Right hindlimb (tissue), 1 donor: ENCODE measurements at places on chromosomes 5 and 9.
A peak's percentile ranks its signal among the peaks of the same experiment; 100 is the strongest.

DNA sequence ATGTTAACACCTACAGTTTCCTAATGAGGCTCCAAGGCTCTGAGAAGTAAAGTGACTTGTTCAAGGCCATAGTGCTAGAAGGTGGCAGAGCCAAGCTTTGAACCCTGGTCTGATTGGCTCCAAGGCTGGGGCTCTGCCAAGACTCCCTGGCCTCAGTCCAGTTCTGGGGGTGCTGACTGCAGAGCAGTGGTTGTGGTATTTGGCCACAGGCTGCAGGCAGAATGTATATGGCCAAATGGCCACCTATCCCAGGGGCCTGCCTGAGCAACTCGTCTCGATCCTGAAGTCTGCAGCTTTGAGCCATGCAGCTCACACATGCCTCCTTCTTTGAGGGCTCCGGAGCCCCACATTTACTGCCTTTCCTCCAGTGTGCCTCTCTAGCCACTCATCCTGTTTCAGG, 9.7 kb upstream of the NEK6 start:
- no peak for DNase-seq

- DNase-seq = no peak
Observed at GRCh38 chr9:80233906-80234305, 662.1 kb downstream of the TLE4 start.

- DNase-seq = no peak
Observed at GRCh38 chr5:146891511-146891910, 13.0 kb upstream of the PPP2R2B start.

DNA sequence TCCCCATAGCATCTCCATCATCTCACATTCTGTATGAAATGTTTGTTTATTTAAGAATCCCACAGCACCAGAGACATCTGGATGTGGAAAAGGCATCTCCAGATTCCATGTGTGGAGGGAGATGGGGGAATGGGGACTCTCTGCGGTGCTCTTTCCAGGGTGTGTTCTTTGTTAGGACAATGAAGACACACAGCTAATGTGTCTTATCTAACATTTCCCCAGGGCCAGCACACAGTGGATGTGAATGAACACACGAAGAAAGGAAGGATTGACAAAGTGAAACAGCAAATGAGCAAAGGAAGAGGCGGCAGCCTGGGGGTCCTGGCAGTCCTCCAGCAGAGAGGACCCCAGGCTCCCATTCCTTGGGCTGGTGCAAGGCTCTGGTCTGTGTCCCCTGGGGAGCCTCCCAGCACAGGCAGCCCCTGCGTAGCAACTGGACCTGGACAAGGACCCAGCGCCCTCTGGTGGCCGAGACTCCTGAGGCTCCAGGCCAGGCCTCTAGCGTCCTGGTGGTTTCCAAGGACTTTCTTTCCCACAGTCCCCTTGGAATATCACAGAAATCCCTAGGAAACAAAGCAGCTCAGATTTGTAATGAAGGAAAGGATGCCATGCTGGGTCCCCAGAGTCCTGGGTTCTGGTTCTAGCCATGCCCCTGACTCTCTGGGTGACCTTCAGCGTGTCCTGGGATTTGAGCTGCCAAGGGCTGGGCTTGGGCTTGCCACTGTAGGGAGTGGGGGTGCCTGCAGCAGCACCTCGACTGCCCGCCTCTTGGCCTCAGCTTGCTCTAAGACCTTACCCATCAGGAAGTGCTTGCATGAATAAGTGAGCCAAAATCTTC, 3.5 kb upstream of the PDLIM7 start:
- peak; percentile 88 for DNase-seq

DNA sequence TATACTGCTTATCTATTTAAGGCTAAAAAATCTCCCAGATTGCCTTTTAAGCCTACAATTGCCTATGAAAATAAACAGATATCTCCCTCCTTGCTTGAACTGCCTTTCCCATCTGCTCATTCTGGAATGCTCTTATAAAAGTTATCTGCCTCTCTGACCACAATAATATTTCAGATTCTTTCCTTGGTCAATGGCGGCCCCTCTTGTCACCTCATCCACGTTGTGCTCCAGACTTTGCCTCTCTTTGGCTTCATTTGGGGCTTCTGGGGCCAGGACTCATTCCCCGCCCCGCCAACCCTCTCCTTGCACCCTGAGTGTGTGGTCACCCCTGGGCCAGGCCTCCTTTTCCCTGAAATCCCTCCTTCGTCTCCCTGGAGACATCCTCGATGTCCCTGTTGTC, 110.0 kb upstream of the RPS23 start:
- no peak for DNase-seq

- DNase-seq = no peak
Observed at GRCh38 chr5:83856881-83857280, 136.2 kb upstream of the HAPLN1 start.

GRCh38 chr9:98989036-98990000, 45.6 kb downstream of the COL15A1 start:
- peak; percentile 66 for DNase-seq

- no peak for DNase-seq
Observed at GRCh38 chr5:149961957-149962409, 1.4 kb downstream of the SLC26A2 start.

DNA sequence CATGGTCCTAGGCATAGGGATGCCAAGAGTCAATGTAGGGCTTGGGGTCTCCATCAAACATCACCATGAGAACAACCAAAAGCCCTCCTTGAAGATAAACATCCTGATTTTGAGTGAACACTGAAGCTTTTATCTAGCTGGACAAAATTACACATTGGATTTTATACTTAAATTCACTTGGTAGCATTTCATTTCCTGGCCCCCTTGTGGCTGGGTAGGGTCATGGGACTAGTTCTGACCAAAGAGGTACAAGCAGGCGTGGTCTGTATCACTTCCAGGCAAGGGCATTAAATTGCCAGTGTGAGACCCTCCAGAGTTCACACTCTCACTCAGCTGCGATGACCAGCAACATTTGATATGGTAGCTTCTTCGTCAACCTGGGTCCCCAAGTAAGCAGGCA, 320.3 kb downstream of the ACTL7B start:
- DNase-seq = no peak

- DNase-seq = no peak
Observed at GRCh38 chr5:173644673-173645436, 28.4 kb upstream of the BOD1 start.

- DNase-seq = no peak
Observed at GRCh38 chr5:137192293-137192743, 306.8 kb downstream of the SPOCK1 start.

DNA sequence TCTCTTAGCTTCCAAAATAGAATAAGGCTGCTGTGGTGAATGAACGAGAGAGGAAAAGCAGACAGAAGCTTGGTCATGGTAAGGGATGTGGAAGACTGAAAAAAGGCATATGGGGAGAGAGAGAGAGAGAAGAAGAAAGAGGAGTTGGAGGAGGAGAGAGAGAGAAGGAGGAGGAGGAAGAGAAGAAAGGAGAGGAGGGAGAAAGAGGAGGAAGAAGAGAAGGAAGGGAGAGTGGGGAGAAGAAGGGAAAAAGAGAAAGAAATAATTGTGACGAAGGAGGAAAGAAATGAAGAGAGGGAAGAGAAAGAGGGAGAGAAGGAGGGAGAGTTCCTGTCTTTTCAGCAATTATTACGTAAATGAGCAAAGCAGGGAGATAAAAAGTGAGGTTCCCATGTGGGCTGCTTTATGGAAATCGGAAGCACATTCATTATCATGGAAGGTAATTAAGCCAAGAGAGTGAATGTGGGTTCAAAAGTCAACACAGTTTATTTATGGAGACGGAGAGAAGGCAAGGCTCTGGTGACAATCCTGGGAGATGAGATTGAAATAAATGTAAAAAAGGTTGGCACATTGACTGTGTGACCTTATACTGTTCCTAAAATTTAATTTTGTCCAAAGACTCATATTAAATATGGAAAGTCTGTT, 611.2 kb downstream of the KIF4B start:
- no peak for DNase-seq

DNA sequence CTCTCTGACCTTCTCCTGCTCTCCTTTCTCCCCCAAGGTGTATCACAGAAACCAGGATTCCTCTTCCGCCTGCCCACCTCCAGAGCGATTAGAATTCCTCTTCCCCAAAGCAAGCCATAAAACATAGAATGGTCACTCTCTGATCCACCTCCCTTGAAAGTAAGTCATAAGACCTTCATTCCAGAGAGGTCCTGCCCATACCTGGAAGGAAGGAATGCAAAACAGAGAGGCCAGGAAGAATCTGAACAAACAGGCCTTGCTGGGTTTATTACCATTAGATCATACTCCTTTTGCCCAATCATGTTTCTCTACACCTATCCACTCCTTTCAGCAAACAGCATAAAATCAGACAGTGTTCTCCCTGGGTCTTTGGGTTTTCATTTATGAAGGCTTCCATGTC, 21.0 kb downstream of the CDKL3 start:
- no peak for DNase-seq

GRCh38 chr5:139543423-139543991, 17.6 kb upstream of the UBE2D2 start:
- DNase-seq = peak; percentile 49

GRCh38 chr9:134181648-134182034, 17.3 kb upstream of the RNU6ATAC start:
- no peak for DNase-seq

DNA sequence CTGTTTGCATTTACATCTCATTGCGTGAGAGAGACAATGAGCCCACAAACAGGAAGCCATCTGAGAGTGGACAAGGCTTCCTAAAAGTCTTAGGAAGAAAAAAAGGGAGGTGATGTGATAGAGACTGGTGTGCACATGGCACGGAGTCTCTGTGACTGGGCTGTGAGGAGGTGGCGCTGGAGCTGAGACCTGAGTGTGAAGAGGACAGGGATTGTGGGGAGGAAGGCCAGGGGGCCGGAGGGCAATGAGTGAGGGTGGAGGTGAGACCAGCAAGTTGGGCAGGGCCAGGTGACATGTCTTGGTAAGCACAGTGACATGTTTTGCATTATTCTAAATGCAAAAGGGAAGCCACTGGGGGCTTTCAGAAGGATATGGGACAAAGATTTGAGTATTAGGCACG, 45.0 kb downstream of the TSPAN17 start:
- DNase-seq = no peak

GRCh38 chr5:136236479-136237083, 43.6 kb upstream of the SMIM32 start:
- DNase-seq = no peak

DNA sequence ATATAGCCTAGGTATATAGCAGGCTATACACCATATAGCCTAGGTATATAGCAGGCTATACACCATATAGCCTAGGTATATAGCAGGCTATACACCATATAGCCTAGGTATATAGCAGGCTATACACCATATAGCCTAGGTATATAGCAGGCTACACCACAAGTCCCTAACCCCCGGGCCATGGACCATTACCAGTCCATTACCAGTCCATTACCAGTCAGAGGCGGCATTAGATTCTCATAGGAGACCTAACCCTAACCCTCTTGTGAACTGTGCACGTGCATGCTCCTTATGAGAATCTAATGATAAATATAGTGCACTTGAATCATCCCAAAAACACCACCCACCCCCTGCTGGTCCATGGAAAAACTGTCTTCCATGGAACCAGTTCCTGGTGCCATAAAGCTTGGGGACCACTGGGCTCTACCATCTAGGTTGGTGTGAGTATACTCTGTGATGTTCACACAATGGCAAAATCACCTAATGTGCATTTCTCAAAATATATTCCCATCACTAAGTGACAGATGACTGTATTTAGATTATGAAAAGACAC, 4.7 kb downstream of the PLIN2 start:
- no peak for DNase-seq

- DNase-seq = no peak
Observed at GRCh38 chr5:68365889-68366288, 150.3 kb downstream of the PIK3R1 start.

GRCh38 chr5:56108246-56108645, 113.5 kb upstream of the IL6ST start:
- no peak for DNase-seq

GRCh38 chr5:160524827-160525226, 103.2 kb downstream of the PTTG1 start:
- no peak for DNase-seq

DNA sequence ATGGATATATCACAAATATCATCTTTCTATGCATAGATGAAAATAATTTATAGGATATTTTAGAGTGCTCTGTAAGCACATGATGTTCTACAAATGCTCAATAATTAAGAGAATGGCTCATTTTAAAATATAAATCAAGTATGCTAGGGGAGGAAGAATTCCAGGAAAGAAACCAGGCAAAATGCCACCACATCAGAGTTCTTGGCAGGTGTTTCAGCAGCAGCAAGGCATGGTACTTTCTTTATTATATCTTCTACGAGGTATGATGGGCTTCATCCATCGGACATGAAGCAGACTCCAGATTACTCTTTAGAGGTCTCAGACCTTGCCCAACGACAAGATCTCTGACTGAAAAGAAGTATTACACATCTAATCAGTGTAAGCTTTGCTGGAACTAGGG, 316.3 kb upstream of the ARRDC3 start:
- no peak for DNase-seq

- no peak for DNase-seq
Observed at GRCh38 chr5:1801967-1802295, 724 bp downstream of the NDUFS6 start.

DNA sequence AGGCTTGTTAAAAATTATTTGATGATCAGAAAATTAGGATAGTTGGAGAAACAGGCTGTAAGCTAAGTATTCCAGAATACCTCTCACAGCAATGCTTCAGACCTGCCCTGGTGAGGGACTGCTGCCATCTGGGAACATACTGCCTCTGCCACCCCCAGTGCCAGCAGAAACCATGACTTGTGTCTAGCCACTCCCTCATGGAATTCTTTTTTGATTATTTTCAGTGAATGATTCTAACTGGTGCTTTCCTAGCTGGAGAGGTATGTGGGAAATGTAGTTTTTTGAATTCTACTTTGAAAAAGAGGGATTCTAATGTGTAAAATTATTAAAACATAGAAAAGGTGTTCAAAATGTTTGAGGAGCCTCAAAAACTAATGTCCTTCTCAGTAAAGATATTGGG, 126.3 kb downstream of the HMHB1 start:
- DNase-seq = no peak

GRCh38 chr9:137685741-137686420, 67.1 kb downstream of the EHMT1 start:
- DNase-seq = no peak
